ENCODE measurements at places on chromosomes 2 and 18. TPM values are rescaled to one million over a fixed set of nuclear protein-coding genes. Genes with fewer than 3 reads are reported as not detected.

- H3K4me3 ChIP-seq = peak overlapping the region; percentile 36
- H3K4me1 ChIP-seq = peaks cover 29% of the 10 kb centered on the region
- H3K36me3 ChIP-seq = no peaks in the 10 kb centered on the region
- H3K27me3 ChIP-seq = peaks cover 22% of the 10 kb centered on the region
Measured at GRCh38 chr2:232927793-232928550, 57.9 kb downstream of the SNORC start.

DNA sequence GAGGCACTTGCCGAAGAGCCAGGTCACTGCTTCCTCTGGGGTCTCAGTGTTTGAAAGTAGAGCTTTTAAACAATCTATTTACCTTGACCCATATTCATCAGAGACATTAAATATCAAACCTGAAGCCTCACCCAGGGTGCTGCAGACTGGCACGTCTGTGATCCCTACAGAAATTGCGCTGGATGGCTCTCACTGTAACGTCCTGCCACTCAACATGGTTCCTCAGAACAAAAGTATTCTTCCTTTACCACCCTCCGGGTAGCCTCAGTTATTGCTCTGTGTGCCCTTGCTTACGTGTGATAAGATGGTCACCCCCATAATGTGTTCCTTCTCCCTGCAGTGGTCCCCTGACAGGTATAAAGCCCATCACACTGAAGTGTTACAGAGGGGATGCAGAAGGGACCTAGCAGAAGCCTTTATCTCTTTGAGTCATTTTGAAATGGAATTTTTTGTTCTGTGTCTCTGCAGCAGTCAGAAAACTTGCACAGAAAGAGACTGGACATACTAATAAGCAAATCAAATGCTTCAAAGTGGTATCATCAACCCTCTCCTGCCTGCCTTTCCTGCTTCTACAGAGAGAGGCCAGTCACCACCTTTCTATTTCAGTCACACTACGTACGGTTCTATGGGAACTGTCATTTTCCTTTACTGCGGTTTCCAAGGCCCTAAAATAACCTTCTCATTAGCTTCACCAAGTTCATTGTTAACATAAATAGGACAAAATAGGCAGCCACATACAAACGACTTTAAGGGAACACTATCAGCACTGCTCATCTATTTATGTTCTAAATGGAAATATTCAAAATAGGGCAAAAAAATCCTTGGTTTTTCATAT, 86.8 kb downstream of the METTL8 start:
- H3K27ac ChIP-seq = no peak overlapping the region
- H3K4me1 ChIP-seq = peaks cover 7% of the 10 kb centered on the region
- H3K4me3 ChIP-seq = no peak overlapping the region
- H3K27me3 ChIP-seq = no peaks in the 10 kb centered on the region
- no peaks in the 10 kb centered on the region for H3K36me3 ChIP-seq

- no peaks in the 10 kb centered on the region for H3K27me3 ChIP-seq
- H3K4me3 ChIP-seq = no peak overlapping the region
- no peak overlapping the region for H3K27ac ChIP-seq
- DNase-seq = no peak
- no peaks in the 10 kb centered on the region for H3K4me1 ChIP-seq
- H3K36me3 ChIP-seq = no peaks in the 10 kb centered on the region
Measured at GRCh38 chr2:111678161-111678560, 205.8 kb downstream of the ANAPC1 start.

Gene SNTG2
- total RNA-seq = 39.8 TPM

- H3K4me3 ChIP-seq = no peak overlapping the region
- H3K36me3 ChIP-seq = no peaks in the 10 kb centered on the region
- no peak for DNase-seq
- H3K27me3 ChIP-seq = no peaks in the 10 kb centered on the region
Measured at GRCh38 chr2:222554517-222554916, 101.4 kb downstream of the FARSB start.

All from tibial nerve (tissue), 4 donors.